DMS79 treated with DMSO at 0.1 percent for 48 hours (cell line): ENCODE measurements at places on chromosomes 2 and 18.

DNA sequence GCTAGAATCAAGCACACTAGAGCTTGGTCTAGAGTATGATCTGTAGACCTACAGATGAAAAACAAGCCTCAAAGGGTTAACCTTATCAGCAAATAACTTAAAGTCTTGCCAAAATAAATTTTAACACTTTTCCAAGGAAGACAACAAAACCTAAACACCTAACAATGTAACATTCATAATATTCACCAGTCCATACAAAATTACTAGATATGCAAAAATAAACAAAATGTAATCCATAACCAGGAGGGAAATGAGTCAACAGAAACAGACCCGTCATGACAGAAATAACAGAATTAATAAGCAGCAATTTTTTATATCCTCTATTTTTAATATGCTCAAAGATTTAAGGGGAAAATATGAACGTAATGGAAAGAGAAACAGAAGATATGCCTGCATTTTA, 36.1 kb downstream of the TRAK2 start:
- DNase-seq: no peak

- no peak for DNase-seq
Measured at GRCh38 chr2:90076311-90076710, 1384.8 kb downstream of the RPIA start.

- no peak for DNase-seq
Measured at GRCh38 chr18:78939105-78939504, 40.5 kb upstream of the SALL3 start.

DNA sequence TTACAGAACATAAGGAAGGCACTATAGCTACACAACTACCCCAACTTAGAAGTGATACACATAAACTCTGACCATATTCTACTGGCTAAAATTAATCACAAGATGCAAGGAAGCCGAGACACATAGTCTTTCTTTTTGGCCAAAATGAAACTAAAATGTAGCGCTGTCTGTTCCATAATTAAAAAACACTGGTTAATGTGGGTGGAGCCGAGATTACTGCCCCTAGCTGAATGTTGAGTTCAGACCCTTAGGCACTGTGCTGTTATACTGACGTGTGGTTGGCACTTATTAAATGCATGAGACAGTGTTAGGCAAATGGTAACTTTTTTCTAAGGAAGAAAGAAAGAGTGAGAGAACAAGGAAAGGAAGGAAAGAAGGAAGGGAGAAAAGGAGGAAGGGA, 254.6 kb upstream of the RND3 start:
- DNase-seq: no peak

DNA sequence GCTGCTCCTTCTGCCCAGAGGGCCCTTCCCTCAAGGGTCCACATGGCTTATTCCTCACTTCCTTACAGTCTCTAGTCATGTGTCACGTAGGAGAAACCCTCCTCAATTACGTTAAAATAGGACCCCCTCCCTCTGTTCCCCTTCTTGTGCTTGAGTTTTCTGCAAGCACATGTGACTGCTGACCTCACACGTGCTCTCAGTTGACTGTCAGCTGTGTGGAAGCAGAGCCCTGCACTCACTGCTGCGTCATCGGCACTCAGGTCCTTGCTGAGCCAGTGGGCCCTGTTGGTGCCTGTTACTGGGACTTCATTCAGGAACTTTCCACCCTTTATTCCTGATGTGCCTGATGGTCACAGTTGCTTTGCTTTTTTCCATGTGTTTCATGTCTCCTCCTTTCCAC, 11.1 kb downstream of the ATG16L1 start:
- no peak for DNase-seq

GRCh38 chr2:193518041-193518817, 1323.5 kb upstream of the TMEFF2 start:
- DNase-seq: no peak

GRCh38 chr2:180577567-180577966, 402.8 kb upstream of the UBE2E3 start:
- DNase-seq: no peak

GRCh38 chr2:109134741-109135358, 5.8 kb downstream of the SH3RF3 start:
- DNase-seq: no peak

GRCh38 chr2:229869226-229869625, 52.6 kb downstream of the TRIP12 start:
- DNase-seq: no peak

GRCh38 chr2:169765523-169765922, 31.9 kb downstream of the KLHL23 start:
- DNase-seq: no peak

DNA sequence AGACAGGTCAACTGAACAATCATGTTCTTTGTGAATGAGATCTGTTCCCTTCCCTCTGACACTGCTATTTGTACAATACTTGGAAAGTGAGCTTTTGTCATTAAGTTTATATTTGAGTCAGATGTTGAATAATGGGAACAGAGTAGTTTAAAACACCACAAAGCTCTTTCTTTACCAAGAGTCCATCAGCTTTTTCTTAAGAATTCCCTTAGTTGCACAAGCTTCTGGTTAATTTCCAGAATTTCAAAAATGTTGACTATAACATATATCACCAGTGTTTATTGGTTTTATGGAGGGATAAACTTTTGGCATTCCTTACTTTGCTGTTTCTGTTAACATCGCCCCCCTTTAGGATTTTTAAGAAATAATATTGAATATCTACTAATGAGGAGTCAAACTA, 403.7 kb downstream of the CCDC85A start:
- no peak for DNase-seq

- no peak for DNase-seq
Measured at GRCh38 chr2:7852546-7852945, 829.3 kb upstream of the ID2 start.

- DNase-seq: no peak
Measured at GRCh38 chr2:71186973-71187372, 39.9 kb downstream of the PAIP2B start.

DNA sequence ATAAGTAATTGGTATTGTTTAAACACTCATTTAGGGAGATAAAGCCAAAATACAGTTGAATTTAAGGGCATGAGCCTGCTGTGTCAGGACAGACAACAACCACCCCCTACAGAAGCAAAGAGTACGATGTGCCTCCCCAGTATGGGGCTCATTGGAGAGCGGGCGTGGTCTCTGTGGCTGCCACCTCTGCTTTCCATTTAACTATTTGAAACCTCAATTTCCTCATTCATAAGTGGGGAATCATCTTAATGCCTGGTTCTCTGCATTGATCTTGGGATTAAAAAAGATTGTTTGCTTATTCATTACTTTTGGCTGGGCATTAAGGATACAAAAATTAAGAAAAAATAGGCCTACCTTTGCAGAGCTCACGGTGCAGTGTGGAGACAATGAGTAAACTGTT, 21.4 kb downstream of the KCNS3 start:
- DNase-seq: no peak

DNA sequence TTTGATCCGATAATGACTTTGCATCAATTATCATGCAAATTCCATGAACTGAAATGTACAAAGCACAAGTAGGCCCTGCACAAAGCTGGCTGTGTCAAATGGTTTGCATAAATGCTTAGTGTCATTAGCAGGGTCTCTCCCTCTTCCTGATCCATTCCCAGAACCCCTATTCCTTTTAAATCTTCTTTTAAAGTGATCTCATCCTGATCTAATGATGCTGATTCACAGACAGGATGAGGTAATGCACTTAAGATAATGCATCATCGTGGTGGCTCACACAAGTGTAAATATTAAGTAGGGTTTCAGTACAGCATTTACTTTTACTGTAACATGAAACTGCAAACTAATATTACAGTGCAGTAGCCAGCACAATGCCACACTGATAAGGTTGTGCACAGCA, 304.8 kb upstream of the SOX11 start:
- DNase-seq: no peak

DNA sequence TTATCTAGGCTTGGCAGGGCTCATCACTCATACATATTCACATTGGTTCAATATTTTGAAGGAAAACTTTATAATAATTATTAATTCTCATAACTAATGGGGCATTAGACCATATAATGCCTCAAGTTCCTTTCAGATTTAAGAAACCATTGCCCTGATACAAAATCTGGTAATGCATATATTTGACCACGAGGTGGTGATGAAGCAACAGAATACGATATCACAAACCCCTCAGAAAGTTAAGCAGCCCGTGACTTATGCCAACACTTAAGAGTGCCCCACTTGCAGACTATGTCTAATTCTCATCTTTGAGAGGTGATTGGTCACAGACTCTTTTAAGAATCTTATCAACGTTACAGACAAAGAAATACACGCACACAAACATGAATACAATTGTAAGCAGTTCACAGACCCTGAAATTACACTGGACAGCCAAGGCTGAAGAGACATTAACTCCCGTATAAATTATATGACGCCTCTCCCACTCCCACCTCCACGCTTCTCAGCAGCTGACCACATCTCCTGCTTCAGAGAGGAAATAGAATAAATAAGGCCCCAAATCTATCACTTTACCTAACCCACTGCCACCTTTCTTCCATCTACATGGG, 20.7 kb upstream of the DNAH6 start:
- DNase-seq: peak; percentile 71

DNA sequence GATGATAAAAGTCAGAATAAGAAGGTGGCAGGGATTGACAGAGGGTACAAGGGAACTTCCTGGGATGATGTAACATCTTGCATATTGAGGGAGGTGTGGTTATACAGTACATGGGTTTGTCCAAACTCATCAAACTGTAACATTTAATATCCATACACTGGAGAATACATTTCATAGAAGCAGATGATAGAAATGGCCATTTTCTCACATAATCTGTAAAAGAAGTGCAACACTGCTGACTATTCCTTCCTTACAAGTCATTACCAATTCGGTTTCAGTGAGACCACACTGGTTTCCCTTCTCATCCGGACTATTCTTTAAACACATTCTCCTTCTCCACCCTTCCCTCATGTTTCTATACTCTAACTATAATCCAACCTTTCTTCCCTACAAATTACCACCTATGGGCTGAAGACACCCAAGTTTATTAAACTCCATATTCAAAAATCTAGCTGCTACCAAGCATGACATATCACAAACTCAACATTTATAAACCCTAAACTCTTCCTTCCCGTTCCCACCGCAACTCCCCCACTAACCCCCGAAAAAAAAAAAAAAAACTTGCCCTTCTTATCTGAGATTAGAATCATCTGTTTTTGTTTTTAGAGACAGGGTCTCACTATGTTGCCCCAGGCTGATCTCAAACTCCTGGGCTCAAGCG, 1.6 kb downstream of the COX7A2L start:
- DNase-seq: no peak
